Heart left ventricle (tissue), 16 donors: ENCODE measurements at places on chromosomes 3 and 15.

DNA sequence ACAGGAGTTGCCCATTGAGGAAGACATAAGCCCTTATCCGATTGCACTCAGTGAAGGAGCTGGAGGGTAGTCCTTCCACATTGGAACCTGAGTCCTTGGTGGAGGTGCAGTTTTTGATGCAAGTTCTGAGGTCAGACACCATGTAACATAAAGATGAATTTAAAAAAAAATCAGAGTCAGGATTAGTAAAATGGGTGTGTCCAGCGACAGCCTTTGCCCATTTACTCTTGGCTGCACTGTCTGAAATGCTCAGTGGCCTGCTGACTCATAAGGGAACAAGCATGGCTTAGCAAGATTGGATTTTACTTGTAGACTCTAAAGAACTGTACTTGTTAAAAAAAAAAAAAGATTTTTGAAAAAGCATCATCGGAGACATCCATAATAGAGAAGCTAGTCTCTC lies 241.1 kb upstream of the TOPAZ1 start:
- DNase-seq, result no peak

DNA sequence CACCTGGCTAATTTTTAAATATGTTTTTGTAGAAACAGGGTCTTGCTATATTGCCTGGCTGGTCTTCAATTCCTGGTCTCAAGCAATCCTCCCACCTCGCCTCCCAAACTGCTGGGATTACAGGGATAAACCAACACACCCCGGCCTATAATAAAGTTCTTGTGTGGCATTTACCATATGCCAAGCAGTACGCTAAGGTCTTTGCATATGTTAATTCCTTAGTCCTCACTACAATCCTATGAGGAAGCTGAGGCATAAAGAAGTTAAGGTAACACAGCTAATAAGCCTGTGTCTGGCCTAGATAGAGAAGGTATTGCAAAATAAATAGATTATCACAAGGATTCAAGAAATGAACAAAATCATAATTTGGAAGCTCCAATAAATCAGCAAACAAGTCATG lies 17.6 kb upstream of the SLC4A7 start:
- DNase-seq, result no peak

DNA sequence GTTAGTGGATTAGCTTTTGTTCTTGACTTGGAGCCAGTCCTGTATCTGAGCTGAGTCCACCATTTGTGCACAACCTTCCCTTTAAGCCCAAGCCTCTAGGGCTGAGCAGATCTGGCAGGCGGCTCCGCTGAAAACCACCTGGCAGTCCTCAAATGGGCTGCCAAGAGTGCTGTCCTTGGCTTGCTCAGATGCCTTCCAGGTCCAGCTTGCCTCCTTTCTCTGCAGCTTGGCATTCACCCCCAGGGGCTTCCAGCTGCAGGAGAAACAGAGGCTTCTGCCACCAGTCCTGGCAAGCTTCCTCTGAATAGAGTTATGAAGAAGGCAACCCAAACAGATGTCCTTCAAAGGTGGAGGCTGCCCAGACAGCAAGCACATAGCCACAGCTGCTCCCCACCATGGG lies 96.7 kb downstream of the LRTM1 start:
- DNase-seq, result no peak

- no peak for DNase-seq
Measured at GRCh38 chr3:156189927-156190326, 69.5 kb downstream of the KCNAB1 start.

GRCh38 chr3:190208196-190208595 lies 87.5 kb upstream of the P3H2 start:
- DNase-seq, result no peak

- DNase-seq, result no peak
Measured at GRCh38 chr15:89195836-89196235, 25.5 kb downstream of the RLBP1 start.

DNA sequence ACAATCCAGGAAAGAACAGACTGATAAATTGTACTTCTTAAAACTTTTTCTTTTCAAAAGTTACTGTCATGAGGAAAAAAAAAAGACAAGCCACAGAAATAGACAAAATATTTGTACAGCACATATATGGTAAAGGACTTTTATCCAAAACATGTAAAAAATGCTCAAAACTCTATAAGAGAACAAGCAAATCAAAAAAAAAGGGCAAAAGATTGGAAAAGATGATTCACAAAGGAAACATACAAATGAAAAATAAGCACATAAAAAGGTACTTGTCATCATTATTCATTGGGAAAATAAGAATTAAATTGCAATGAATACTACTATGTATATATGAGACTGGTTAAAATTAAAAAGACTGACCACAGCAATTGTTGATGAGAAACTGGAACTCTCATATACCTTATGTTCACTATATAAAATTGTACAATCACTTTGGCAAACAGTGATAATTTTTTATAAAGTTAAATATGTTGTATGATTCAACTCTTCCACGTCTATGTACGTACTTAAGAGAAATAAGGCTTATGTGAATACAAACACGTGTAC lies 39.7 kb downstream of the DIPK2A start:
- DNase-seq, result no peak

DNA sequence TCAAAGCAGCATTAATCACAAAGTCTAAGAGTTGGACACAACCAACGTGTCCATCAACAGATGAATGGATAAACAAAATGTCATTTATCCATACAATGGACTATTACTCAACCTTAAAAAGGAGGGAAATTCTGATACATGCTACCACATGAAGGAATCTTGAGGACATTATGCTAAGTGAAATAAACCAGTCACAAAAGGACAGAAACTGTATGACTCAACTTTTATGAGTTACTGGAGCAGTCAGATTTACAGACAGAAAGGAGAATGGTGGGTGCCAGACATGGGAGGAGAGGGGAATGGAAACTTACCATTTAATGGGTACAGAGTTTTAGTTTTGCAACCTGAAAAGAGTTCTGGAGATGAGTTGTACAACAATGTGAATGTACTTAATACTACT lies 43.0 kb upstream of the SEC13 start:
- no peak for DNase-seq

DNA sequence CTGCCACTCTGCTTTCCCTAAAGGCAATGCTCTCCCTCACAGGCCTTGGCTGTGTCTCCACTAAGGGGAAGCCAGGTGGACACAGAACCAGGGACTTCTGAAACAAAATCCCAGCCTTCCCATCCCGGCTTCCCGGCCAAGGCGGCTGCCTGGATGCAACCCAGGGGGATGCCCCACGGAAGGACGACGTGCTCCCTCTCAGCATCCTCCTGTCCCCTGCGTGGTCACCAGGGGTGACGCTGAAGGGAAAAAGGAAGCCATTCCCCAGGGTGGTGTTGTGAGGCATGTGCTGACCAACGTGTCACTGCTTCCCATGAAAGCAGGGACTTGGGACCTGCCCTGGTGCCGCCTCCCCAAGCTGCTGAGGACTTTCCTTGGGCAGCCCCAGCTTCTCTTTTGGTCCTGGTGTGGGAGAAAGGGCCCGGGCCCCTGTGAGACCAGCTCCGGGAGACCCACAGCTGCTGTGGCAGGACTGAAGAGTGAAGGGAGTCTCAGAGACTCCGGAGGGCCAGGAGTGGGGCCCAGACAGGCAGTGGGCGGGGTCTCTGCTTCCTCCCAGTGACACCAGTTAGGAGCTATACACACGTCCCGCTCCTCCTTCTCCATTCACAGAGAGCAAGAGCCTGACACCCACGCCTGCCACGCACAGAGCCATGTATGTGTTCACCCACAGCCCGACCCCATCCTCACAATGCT lies 139.2 kb downstream of the NUP210 start:
- no peak for DNase-seq

DNA sequence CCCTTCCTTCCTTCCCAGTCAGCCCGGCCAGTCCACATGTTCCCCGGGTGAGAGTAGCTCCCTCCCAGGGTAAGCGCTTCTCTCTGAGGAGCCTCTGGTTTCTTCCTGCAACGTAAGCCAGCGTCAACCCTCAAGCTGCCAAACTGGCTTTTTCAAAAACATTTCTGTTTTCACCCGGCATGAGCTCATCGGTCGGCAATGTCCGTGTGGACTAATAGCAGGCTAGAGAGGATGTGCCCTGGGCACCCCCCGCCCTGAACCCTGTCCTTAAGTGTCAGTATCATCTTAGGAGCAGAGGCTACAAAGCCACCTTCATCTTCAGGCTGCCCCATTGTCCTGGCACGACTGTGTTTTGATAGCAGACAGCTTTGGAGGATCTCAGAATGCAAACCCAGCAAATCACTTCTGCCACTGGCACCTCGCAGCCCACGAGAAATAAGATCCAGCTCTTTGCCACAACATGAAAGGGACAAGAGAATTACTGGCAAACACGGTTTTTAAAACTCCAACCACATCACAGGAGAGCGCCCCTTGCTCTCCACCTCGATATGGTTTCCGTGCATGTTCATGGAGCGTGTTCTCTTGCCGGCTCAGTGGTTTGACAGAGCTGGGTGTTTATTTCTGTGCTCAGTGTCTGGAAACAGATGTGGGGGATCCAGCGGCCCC lies 9.9 kb downstream of the ALDH1A3 start:
- DNase-seq, result peak; percentile 61

- no peak for DNase-seq
Measured at GRCh38 chr15:88674661-88675060, 35.8 kb downstream of the ISG20 start.

DNA sequence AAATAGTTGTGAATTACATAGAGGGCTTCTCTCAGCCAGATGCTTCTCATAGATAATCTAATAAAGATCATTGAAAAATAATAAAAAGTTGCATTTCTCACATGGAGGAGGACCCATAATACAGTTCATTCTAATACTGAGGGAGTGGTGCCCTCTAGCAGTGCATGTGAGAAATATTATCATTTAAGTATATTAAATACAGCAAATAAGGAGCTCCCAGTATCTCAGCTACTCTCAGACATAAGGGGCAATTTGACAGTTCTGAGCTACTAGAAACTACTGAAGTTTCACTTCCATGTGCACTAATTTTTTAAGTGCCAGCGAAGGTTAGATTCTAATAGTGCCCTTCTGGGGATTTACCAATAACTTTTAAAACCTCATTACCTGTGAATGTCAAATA lies 188.3 kb downstream of the IL5RA start:
- no peak for DNase-seq

DNA sequence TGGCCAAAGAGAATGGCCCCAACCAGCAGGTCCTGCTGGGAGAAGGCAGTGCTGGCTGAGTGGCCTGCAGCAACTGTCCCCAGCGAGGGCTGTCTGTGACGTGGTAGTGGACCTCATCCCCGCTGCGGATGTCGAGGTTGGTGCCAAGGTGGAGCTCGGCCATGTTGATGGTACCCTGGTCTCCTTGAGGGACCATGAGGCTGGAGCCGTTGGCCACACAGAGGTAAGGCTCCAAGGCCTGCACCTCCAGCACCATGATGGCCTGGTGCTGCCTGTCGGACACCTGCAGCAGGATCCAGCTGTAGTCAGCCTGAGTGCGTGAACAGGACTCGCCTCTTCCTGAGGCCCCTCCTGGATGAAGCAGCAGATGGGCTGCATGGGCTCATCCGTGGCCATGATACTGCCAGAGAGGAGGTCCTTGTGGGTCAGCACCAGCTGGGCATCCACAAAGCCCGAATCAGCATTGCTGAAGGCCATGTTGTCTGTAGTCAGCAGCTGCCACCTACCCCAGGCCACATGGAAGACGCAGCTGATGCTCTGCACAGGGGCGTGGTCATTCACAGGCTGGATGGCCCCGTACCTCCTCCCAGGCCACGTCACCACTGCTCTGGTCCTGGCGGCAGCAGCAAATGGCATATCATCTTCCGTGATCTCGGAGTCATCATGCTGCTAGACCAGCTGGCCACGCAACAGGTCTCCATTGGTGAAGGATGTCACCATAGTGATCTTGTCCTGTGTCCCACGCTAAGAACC lies 167.5 kb downstream of the GOLGA6L4 start:
- DNase-seq, result peak; percentile 13

- no peak for DNase-seq
Measured at GRCh38 chr3:18422972-18423371, 2.2 kb downstream of the SATB1 start.

- DNase-seq, result no peak
Measured at GRCh38 chr3:31530039-31530959, 2.4 kb upstream of the STT3B start.

GRCh38 chr15:43958861-43959330 lies 132.1 kb downstream of the WDR76 start:
- no peak for DNase-seq

DNA sequence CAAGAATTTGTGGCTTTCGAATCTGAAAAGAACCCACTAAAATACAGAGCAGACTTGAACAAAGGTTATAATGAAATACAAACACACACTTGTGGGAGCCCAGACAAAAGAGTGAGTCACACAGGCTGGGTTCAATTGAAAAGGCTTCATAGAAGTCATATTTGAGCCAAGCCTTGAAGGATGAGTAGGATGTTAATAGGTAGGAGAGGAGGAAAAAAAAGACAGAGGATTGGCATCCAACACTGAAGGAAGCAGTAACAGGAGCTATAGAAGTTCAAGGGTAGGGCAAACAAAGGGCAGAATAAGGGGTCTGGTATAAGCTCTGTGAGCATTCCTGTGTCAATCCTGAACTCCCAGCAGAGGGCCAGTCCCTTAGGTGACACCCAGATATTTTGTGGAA lies 325.4 kb downstream of the FOXP1 start:
- no peak for DNase-seq

DNA sequence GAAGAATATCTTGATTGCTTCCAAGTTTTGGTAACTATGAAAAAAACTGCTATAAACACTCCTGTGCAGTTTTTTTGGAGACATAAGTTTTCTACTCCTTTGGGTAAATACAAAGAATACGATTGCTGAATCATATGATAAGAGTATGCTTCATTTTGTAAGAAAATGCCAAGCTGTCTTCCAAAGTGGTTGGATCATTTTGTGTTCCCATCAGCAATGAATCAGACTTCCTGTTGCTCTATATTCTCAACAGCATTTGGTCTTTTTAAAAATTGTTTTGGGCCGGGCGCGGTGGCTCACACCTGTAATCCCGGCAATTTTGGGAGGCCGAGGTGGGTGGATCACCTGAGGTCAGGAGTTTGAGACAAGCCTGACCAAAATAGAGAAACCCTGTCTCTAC lies 14.5 kb downstream of the BTD start:
- no peak for DNase-seq

DNA sequence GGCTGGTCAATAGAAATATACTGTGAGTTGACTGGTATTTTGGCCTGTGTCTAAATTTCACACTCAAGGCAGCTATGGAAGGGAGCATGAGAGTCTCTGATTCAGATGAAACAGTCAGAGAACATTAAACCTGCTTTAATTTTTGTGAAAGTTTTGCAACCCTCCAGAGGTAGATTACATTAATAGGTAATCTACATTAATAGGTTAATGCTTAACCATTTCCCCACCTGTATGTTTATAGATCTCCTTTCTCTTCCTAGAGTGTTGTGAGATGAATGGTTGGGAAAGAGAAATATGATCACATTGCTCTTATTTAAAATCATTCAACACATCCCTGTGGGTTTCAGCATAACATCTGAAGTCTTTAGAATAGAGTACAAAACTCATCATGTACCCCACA lies 586.9 kb upstream of the DPPA4 start:
- no peak for DNase-seq

- no peak for DNase-seq
Measured at GRCh38 chr15:78093242-78094020, 1.1 kb downstream of the SH2D7 start.

DNA sequence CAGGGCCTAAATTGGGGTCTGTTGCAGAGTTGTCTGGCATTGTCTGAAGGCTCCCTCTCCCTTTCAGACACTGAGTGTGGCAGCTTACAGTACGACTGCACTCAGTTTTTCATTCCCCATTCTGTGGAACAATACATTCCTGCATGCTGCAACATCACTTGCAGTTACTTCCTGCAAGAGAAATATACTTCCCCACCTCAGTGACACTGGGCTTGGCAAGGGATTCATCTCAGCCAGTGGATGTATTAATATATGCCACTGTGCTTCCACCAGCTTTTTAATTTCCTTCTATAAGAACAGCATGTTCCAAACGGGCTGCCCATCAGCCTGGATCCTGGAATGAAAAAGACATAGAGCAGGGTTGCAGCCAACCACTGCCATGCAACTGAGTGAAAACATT lies 23.1 kb downstream of the B3GALNT1 start:
- no peak for DNase-seq
